Stimulated activated CD8-positive, alpha-beta memory T cell treated with anti-CD3 and anti-CD28 coated beads, Interleukin-7, amount 100 ng/mL, for 1 hour (primary cell): ENCODE measurements at places on chromosomes 6 and 20.

DNA sequence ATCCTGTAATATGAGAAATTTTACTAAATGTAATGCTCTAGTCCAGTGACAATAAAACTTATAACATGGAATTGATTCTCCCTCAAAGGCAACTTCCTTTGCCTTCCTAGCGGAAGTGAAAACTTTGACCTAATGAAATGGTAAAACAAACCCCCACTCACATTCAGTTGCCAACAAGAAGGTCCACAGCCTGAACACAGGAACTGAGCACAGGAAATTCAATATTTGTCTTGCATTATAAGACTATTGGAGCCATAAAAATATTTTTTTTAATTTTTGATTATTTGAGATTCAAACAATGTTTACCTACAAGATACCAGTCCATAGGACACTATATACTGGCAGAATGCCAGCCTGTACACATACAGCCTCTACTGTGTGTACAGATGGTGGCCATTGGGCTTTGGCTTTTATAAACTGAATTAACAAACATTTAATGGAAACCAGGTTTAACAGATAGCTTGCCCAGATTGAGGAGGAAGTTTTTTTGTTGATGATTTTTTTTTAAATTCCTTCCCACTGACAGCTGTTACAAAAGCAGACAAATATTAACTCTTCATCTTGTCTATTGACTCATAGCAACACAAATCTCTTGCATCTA lies 481.5 kb upstream of the JAG1 start:
- DNase-seq = no peak

GRCh38 chr20:40291493-40292135 lies 397.4 kb downstream of the MAFB start:
- DNase-seq = no peak

- no peak for DNase-seq
These were observed 546 bp upstream of the KLHL32 start for GRCh38 chr6:96923871-96924493.

GRCh38 chr20:57397693-57398108 lies 6.5 kb downstream of the RBM38 start:
- DNase-seq = no peak
